ENCODE measurements at places on chromosomes 11 and 22.

DNA sequence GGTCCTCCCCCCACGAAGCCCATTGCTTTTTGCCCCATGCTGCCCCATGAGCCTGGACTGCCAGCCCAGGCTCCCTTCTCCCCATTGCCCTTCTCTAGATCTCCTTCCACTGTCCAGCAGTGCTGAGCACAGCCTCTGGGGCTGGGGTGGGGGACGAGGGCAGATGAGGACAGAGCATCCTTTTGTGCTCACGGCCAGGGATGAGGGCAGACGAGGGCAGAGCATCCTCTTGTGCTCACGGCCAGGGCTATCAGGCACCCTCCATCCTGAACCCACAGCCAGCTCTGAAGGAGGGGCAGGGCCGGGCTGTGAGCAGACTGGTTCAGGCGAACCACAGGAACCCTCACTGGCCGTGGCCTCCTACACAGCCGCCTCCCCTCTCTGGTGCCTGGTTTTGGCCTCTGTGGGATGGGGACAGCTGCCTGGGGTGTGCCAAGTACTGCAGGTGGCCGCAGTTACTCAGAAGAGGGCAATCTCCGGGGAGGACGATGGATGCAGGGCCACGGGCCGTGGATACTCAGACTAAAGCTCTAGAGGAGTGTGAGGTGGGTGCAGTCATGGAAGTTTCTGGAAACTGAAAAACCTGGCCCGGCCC lies 1258.8 kb downstream of the BRD1 start:
- no peak for DNase-seq

GRCh38 chr11:75264356-75264755 lies 23.8 kb downstream of the TPBGL start:
- DNase-seq, result no peak

DNA sequence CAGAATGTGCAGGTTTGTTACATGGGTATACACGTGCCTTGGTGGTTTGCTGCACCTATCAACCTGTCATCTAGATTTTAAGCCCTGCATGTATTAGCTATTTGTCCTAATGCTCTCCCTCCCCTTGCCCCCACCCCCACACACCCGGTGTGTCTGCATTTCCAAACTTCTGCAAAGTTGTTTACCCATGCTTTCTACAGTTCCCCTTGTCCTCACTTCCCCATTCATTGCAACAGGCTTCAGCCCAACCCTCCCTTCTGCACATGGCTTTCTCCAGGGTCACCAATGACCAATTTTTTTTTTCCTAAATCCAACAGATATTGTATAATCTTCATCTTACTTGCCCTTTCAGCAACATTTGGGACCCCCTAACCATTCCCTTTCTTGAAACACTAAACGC lies 32.0 kb upstream of the NUP50 start:
- DNase-seq, result no peak

DNA sequence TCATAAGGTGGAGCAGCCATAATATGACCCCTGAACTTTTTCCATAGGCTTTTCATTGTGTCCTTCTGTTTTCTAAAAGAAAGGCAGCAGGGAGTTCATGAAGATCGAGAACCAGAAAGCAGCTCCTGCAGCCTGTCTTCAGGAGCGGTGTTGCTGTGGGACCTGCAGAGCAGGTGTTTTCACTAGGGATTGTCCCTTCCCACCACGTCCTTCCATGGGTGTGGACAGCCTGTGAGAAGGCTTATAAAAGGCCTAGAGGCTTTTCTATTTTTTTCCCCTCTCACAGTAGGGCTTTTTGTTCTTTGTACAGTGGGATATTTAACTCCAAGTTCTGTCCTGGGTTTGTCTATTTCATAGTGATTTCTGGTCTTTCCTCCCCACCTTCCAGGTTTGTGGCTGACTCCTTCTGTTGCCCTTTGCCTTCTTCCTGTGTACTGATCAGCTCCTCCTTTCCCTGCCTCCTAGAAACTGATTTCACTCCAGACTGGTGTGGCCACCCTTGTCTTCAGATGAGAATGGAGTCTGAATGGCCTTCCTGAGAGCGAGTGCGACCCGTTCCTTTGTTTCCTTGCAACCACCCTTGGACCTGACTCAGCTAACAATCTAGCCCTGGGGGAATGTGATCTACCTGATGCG lies 10.1 kb downstream of the MRPL16 start:
- no peak for DNase-seq

DNA sequence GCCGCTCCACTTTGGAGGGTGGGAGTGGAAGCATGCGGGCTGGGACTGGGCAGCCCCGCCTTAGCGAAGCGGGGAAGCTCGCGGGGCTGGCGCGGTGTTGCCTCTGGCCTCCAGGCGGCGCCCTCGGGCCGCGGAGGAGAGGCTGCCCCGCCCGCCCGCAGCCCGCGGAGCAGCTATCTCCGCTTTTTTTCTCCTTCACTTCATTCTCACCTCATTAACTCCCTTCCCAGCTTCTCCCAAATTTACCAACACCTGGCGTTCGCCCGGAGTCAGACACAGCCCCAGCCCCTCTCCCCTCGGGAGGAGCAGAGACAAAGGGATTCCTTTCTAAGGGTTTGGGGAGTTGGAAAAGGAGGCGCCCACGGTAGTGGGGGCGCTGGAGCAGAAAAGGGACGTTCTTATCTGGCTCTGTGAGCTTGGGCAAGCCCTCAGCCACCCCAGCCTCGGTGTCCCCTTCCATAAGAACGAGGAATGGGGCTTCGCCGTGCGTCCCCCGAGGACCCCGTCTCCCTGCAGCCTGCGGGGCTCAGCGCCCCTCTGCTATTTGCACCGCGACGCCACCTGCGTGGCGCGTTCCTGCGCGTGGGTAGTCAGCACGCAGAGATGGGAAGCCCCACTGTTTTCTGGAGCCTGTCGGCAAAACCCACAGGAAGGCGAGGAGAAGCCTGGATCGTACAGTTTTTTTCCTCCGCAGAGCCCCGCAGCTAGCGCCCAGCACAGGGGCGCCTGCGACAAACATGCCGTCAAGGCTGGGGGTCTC lies 1.5 kb upstream of the WNT11 start:
- DNase-seq, result peak; percentile 76
